ENCODE measurements at places on chromosomes 3 and 15. TPM values are rescaled to one million over a fixed set of nuclear protein-coding genes. Genes with fewer than 3 reads are reported as not detected.

DNA sequence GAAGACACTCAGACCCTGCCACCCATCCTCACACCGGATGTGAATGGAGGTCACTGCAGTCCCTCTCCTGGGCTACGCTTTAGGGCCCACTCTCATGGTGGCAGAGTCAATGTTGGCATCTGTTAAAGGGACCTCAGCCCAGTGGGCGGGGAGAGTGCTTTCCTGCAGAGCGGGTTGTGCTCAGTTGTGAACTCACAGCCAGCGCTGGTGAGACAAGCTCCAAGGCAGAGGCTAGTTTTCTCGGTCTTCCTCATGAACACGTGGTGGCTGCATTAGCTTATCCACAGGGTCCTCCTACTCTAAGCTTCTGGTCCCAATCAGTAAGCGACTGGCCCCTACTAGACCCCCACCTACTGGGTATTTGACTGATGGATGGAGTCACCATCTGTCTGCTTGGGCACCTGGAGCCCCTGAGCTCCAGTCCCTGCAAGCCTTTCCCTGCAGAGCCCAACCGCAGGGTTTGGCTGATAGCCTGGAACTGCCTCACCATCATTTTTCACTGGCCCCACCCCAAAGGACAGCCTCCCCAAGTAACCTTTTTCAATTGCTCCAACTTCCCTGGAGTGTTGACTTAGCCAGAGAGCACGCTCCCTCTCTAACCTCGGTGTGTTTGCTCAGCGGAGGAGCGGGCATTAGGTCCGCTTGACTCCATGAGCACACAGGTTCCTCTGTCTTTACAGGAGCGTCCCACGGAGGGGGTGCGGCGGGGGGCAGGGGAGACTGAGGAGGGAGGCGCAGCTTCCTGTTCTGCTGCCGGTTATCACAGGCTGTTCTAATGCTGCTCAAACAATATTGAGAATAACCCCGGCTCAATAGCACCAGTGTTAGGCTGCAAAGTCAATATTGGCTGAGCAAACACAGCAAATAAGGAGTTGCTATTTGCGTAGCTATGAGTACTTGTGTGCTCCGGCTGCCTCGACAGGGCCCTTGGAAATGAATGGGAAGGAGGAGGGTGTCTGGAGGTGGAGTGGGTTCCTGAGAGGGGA is 141.7 kb downstream of the RPLP1 start:
- DNase-seq = peak; percentile 57
- peaks cover 2% of the 10 kb centered on the region for H3K4me1 ChIP-seq
- H3K27ac ChIP-seq = no peak overlapping the region
- peaks cover 10% of the 10 kb centered on the region for H3K27me3 ChIP-seq
- H3K4me3 ChIP-seq = no peak overlapping the region

DNA sequence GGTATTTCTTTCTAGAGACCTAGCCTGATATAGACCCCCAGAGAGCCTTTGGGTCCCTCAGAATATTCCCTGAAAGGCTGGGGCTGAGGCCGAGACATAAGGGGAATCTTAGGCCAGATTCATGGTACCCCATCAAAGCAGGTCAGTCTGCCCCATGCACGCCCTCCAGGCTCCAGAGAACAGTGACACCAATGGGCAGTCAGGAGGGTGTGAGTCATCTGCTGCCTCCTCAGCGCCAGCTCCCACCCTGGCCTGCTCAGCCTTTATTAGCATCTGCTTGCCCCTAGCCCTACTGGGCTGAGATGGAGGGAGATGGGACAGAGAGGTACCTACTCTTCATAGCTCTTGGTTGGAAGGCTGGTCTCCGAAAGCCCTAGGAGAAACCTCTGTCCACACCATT is 14.3 kb upstream of the CAMKV start:
- H3K4me1 ChIP-seq = no peaks in the 10 kb centered on the region
- no peak for DNase-seq
- H3K27me3 ChIP-seq = peaks cover 19% of the 10 kb centered on the region
- no peaks in the 10 kb centered on the region for H3K36me3 ChIP-seq

DNA sequence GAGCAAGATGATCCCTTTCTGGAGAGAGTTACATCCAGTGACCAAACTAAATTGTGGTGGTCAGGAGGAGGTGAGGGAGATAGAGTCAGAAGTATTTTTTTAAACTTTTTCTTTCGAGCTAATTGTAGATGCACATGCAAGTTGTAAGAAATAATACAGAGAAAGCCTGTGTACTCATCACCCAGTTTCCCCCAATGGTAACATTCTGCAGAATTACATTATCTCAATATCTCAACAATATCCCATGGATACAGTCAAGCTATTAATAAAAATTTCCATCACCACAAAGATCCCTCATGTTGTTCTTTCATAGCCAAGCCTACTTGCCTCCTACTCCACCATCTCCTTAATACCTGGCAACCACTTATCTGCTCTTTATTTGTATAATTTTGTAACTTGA is 3.3 kb upstream of the TMEM45A start:
- H3K4me3 ChIP-seq = no peak overlapping the region
- no peak overlapping the region for H3K27ac ChIP-seq
- no peaks in the 10 kb centered on the region for H3K36me3 ChIP-seq
- no peaks in the 10 kb centered on the region for H3K27me3 ChIP-seq

- H3K27ac ChIP-seq = no peak overlapping the region
- H3K36me3 ChIP-seq = no peaks in the 10 kb centered on the region
- no peak overlapping the region for H3K4me3 ChIP-seq
- no peaks in the 10 kb centered on the region for H3K27me3 ChIP-seq
Observed at GRCh38 chr3:135736740-135737139, 228.8 kb upstream of the PPP2R3A start.

GRCh38 chr3:150210461-150211110 is 197.5 kb upstream of the TSC22D2 start:
- H3K36me3 ChIP-seq = no peaks in the 10 kb centered on the region
- H3K4me1 ChIP-seq = no peaks in the 10 kb centered on the region
- no peak overlapping the region for H3K27ac ChIP-seq
- no peaks in the 10 kb centered on the region for H3K27me3 ChIP-seq

- no peaks in the 10 kb centered on the region for H3K27me3 ChIP-seq
- H3K36me3 ChIP-seq = no peaks in the 10 kb centered on the region
- peak overlapping the region; percentile 85 for H3K4me3 ChIP-seq
- H3K4me1 ChIP-seq = no peaks in the 10 kb centered on the region
Observed at GRCh38 chr3:105868431-105868741, 426 bp downstream of the CBLB start.

GRCh38 chr3:150215616-150216015 is 192.5 kb upstream of the TSC22D2 start:
- H3K36me3 ChIP-seq = no peaks in the 10 kb centered on the region
- no peaks in the 10 kb centered on the region for H3K27me3 ChIP-seq
- H3K27ac ChIP-seq = no peak overlapping the region
- DNase-seq = peak; percentile 77
- no peak overlapping the region for H3K4me3 ChIP-seq
- H3K4me1 ChIP-seq = peaks cover 3% of the 10 kb centered on the region

GRCh38 chr15:50051811-50052419 is 67.1 kb downstream of the ATP8B4 start:
- no peaks in the 10 kb centered on the region for H3K36me3 ChIP-seq
- DNase-seq = peak; percentile 93
- no peaks in the 10 kb centered on the region for H3K27me3 ChIP-seq
- peak overlapping the region; percentile 49 for H3K27ac ChIP-seq
- H3K4me3 ChIP-seq = no peak overlapping the region
- peaks cover 24% of the 10 kb centered on the region for H3K4me1 ChIP-seq

DNA sequence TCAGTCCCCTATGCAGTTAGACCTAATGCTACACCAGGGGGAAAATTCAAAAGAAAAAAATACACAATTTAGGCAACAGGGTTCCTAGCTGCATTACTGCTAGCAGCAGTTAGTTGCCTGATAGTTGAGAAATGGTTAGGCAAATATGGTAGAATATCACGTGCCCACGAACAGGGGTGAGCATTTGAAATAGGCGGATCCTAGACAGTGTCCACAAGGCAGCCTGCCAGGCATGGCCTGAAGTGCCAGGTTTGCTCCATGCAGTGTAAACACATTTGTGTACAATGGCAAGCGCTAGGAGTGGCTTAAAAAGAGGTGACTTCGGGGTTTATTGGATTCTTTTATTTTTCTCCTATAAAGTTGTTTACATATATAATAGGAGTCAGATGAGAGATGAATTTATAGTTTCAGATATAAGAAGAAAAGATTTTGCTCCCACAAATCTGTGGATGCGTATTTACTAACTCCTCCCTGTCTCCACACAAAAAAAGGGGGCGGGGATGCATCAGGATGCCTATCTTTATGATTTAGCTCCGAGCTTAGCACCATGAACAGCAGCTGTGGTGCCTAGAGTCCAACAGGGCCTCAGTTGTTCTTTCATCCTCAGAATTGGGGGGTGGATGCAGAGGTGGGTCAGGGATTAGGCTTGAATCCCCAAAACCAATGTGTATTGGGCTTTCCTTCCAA is 3.9 kb upstream of the TGM4 start:
- no peak overlapping the region for H3K4me3 ChIP-seq
- DNase-seq = no peak
- no peaks in the 10 kb centered on the region for H3K4me1 ChIP-seq
- H3K27me3 ChIP-seq = no peaks in the 10 kb centered on the region
- no peak overlapping the region for H3K27ac ChIP-seq

DNA sequence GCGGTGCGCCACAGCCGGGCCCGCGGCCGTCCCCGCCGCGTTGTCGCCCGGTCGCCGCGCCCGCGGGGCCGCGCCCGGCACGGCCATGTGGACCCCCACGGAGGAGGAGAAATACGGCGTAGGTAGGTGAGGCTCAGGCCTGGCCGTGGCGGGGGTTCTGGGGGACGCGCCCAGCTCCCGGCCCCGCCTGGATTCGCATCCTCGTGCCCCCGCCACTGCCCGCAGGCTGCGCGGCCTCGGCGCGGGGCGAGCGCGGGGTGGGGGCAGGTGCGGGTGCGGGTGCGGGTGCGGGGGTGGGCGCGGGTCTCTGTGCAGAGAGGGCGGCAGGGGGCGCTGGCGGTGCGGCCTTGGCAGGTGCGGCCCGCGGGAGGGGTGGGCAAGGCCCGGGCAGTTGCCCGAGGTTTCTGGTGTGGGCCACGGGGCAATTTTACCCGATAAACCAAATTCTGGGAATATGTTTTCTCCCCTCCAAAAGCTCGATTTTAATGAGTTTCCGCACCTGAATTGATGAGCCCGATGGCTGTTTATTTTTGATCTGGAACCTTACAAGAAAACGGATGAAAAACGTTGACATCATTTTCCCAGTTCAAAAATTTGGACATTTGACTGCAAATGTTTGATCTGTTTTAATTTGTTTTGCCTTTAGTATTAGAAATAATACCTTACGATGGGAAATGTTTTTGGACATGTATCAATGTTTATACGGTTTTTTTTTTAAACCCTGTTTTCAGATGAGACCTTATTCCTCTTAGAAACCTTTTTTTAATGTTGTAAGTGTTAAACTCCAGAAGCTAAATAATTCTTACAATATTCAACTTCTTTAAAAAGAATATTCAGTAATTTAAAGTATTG is 678 bp downstream of the DOCK3 start:
- H3K4me1 ChIP-seq = peaks cover 2% of the 10 kb centered on the region
- H3K36me3 ChIP-seq = no peaks in the 10 kb centered on the region
- peak overlapping the region; percentile 44 for H3K4me3 ChIP-seq
- DNase-seq = no peak
- H3K27me3 ChIP-seq = peaks cover 36% of the 10 kb centered on the region

DNA sequence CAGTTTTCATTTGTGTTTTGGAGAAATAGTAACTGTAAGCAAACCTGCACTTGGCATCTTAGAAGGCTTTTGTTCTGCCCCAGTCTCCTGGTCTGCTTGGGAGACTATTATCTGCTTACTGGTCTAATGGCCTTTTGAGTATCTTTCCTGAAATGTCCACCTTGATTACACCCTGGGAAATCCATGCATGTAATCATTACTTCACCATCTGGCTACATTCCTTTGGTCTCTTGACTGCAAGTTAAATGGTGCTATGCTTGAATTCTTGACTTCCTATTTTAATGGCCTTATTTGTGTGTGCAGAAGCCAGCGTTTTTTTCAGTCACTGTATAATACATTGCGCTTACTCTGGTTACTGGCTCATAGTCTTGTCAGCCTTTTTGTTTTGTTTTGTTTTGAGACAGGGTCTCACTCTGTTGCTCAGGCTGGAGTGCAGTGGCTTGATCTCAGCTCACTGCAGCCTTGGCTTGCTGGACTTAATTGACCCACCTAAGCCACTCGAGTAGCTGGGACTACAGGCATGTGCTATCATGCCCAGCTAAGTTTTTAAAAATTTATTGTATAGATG is 30.0 kb downstream of the CHD2 start:
- H3K36me3 ChIP-seq = peaks cover 5% of the 10 kb centered on the region
- no peak for DNase-seq

GRCh38 chr3:125646581-125646980 is 51.3 kb upstream of the OSBPL11 start:
- no peaks in the 10 kb centered on the region for H3K27me3 ChIP-seq
- no peaks in the 10 kb centered on the region for H3K36me3 ChIP-seq
- H3K4me3 ChIP-seq = no peak overlapping the region
- H3K4me1 ChIP-seq = no peaks in the 10 kb centered on the region
- no peak overlapping the region for H3K27ac ChIP-seq

DNA sequence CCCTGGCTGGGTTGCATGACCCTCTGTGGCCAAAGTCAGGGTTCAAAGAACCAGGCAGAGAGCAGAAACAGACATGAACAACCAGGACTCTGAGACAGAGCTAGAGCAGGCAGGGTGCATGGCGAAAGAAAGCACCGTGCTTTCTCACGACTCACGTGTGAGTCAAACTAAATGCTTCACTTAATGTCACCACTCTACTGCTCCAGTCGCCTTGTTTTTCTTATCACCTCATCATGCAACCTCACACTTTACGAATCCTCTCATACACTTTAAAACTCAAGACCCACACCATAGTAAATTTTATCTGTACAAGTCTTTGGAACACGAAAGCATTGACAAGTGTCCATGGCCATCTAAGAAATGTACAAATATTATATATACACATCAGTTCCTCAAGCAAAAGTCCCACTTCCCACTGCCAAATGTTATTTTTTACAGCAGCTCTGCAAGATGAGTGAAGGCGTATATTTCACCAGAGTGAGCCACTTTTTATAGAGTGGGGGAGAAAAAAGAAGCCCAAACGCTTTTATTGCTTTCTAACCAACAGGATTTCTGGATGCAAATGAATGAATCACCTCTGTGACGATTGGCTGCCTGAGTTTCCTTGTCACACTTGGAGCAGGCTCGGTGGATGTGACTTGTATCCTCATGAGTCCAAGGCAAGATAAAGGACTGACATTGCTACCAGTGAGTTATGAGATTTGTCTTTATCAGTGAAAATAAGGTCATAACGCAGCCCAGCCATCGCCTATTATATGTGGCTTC is 16.0 kb upstream of the MEGF11 start:
- H3K36me3 ChIP-seq = no peaks in the 10 kb centered on the region
- H3K27ac ChIP-seq = no peak overlapping the region
- DNase-seq = peak; percentile 71
- peaks cover 12% of the 10 kb centered on the region for H3K27me3 ChIP-seq
- no peak overlapping the region for H3K4me3 ChIP-seq
- no peaks in the 10 kb centered on the region for H3K4me1 ChIP-seq

The FYCO1 gene
- 82.2 TPM for total RNA-seq

The DUOX2 gene
- not detected for total RNA-seq

The TRPC1 gene
- 56.5 TPM for total RNA-seq

The PPM1L gene
- 2.1 TPM for total RNA-seq

The EFCAB12 gene
- total RNA-seq = under 0.01 TPM

The MEX3B gene
- total RNA-seq = 8.1 TPM

The CD86 gene
- total RNA-seq = not detected

The LDHAL6B gene
- total RNA-seq = not detected

The IL16 gene
- total RNA-seq = 5.0 TPM

The SPINT1 gene
- under 0.01 TPM for total RNA-seq

The SLC6A20 gene
- not detected for total RNA-seq

Data from fibroblast of lung (primary cell).